ENCODE measurements at places on chromosomes 2 and 18.

GRCh38 chr2:151544449-151544848, 134.7 kb downstream of the RIF1 start:
- no peak for DNase-seq

DNA sequence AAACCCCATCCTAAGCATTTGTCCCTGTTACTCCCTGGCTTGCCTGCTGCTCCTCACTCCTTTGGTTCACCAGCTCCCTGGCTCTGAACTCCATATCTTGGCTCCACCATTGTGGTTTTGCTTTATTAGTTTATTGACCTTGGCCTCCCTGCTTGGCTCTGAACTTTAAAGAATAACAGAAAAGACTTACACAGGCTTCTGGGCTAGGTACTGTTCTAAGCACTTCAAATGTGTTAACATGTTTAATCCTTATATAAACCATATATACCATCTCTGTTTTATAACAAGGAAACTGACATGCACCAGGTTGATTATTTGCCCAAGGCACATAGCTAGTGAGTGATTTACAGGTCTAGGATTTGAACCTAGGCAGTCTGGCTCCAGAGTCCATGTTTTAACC, 149.7 kb upstream of the CAPN13 start:
- DNase-seq = no peak

DNA sequence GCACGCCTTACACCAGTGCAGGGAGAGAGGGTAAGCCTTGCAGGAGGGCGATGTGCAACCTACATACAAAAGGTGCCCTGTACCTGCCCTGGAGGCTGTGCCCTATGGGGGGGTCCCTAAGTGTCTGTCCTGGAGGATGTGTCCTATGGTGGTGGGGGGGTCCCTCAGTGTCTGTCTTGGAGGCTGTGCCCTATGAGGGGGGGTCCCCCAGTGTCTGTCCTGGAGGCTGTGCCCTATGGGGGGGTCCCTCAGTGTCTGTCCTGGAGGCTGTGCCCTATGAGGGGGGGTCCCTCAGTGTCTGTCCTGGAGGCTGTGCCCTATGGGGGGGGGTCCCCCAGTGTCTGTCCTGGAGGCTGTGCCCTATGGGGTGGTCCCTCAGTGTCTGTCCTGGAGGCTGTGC, 216.6 kb downstream of the HDAC4 start:
- no peak for DNase-seq

GRCh38 chr2:210199186-210199765, 26.0 kb downstream of the ACADL start:
- DNase-seq = no peak

GRCh38 chr18:55420665-55421307, 167.2 kb downstream of the TCF4 start:
- no peak for DNase-seq

DNA sequence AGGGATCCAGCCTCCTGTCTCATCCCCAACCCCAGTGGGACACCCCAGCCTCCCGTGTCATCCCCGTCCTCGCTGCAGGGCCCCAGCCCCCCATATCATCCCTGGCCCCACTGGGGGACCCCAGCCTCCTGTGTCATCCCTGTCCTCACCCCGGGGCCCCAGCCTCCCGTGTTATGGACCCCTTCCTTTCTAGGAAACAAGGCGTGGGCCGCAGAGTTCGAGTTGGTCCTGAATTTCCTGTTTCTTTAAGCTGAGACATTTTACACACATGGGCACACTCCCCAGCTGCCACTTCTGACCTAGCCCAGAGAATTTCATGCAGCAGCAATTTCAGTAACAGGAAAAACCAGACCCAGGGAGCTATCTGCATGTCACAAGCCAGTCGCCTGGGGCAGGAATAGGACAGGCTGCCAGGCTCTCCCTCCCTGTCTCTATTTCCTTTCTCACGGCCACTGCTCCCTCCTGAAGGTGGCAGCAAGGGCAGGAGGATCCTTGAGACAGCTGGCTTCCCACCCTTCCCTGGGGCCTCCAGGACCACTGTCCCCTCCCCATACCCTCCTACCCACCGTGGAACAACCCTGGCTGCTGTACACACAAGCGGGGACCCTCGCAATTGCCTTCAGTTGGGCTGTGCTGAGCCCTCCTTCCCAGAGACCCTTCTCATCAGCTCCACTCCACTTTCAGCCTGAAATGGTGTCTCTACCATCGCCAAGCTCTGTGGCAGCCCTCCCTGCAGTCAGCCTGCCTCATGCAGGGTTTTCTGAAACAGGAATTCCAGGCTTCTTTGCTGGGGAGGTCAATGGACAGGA, 141.9 kb upstream of the ID2 start:
- DNase-seq = no peak

GRCh38 chr2:215702116-215702902, 266.4 kb upstream of the FN1 start:
- no peak for DNase-seq

- DNase-seq = no peak
Measured at GRCh38 chr2:239824046-239824694, 201.0 kb downstream of the NDUFA10 start.

GRCh38 chr2:19888831-19889230, 13.0 kb downstream of the TTC32 start:
- DNase-seq = no peak

DNA sequence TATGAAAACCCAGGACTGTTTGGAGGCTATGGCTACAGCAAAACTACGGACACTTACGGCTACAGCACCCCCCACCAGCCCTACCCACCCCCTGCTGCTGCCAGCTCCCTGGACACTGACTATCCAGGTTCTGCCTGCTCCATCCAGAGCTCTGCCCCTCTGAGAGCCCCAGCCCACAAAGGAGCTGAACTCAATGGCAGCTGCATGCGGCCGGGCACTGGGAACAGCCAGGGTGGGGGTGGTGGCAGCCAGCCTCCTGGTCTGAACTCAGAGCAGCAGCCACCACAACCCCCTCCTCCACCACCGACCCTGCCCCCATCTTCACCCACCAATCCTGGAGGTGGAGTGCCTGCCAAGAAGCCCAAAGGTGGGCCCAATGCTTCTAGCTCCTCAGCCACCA, 12.1 kb downstream of the HOXD3 start:
- no peak for DNase-seq

DNA sequence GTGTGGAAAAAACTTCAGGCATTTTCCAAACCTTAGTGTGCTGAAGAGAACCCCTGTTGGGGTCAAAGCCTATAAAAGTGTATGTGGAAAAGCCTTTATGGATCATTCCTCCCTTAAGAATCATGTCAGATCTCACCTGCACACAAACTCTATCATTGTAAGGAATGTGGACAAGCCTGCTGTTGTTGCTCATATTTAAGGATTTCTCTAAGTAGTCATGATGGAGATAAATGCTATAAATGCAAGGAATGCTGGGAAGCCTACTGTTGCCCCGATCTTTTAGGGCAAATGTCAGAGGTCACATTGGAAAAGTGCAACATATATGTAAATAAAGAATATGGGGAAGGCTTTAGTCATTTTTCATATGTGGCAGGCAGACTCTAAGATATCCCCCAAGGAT, 129.5 kb downstream of the ICOS start:
- no peak for DNase-seq
